ENCODE measurements at places on chromosomes 6 and 20.

DNA sequence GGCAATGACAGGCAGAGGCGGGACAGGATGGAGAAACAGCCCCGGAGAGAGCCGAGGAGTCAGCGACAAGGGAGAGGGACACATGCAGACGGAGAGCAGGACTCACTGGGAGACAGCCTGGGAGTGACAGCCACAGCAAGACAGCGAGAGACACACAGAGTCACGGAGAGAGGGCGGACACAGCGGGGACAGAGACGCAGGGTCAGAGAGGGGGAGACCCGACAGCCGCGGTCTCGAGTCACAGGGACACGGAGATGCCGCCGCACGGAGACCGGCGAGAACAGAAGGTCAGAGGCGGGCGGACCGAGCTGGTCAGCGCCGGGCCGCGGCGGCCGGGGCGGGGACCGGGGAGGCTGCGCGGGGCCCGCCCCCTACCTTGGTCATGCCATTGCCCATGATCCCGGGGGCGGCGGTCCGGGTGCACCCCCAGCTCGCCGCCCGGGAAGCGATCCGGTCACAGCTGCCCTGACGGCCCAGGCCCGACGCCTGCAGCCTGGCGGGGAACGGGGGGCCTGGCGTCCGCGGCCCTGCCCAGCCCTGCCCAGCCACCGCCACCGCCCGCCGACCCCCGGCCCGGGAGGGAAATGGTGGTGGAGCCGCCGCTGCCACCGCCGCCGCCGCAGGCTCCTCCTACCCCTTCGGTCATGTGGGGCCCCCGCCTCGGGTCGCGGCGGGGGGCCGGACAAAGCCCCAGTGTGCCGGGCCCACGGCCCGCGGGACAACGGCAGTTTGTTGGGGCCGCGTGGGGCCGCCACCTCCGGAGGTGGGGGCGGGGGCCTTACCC lies at the start of the genes DUSP15 and TTLL9:
DUSP15 (minus strand) TSS at position 586 of the 784 bp plus-strand sequence; CDS start at position 396, 190 bp downstream.
TTLL9 (plus strand) TSS at position 693 of the 784 bp plus-strand sequence. CDS start 493 bp downstream, outside the sequence.
- peak; percentile 93 for DNase-seq

DNA sequence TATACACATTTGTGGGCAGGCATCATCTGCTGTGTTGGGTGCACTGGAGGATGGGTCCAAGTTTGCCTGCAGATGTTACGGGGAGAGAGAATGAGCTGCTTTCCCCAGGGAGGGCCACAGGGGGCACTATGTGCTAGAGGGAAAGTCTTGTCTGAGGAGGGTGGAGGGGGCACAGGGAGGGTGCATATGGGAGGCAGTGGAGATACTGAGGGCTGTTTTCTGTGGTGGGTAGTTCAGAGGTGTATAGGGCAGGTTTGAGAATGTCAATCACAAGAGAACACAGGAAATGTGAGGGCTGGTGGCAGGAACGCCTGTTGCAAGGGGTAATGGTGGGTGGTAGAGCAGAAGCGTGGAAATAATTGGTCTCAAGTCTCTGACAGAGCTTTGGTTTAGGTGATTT lies 7.7 kb upstream of the PTPRA start:
- DNase-seq, result peak; percentile 77

- DNase-seq, result peak; percentile 87
Observed at GRCh38 chr20:43187476-43188233, 2.1 kb downstream of the PTPRT start.

DNA sequence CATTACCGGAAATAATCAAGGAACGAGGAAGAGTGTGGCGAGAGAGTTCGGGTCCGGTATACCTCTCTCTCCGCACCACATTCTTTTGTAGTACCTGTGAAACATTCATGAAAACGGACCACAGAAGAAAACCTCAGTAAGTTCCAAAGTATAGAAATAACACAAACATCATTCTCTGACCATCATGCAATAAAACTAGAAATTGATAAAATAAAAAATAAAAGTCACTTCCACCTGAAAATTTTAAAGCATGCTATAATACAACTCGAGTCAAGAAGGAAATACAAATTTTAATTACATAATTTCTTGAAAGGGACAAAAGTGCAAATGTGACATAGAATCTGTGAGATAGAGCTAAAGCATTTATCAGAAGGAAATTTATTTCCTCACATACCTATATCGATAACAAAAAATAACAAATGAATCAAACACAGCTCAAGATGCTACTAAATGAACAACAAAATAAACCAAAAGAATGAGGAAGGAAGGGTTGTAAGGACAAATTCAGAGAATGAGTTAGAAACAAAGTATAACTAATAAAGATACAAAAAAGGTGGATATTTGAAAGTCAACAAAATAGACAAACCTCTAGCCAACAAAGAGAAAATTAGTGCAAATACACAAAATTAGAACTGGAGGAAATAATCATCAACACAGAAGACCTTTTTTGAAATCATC lies 84.2 kb downstream of the TRIM27 start:
- no peak for DNase-seq

DNA sequence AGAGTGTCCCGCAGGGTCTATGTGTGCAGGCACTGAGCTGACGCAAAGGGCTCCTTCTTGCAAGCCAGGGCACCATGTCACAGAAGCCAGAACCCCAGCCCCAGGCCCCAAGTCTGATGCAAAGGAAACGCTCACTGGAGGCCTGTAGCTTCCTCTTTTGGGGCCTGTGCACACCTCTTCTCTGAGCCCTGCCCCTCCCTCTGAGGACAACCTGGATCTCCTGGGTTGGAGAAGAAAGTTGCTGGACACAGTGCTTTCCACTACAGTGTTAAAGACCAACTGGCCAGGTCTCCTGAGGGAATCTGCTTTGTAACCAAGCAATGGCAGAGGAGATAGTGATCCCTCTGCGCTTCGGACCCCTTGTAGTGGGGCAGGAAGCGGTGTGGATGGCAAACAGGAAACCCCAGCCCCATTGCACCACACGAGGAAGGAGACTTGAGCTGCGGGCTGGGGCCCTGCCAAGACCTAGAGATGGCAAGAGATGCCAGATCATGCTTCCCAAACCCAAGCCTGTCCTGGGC lies 90.0 kb downstream of the PRND start:
- DNase-seq, result no peak

DNA sequence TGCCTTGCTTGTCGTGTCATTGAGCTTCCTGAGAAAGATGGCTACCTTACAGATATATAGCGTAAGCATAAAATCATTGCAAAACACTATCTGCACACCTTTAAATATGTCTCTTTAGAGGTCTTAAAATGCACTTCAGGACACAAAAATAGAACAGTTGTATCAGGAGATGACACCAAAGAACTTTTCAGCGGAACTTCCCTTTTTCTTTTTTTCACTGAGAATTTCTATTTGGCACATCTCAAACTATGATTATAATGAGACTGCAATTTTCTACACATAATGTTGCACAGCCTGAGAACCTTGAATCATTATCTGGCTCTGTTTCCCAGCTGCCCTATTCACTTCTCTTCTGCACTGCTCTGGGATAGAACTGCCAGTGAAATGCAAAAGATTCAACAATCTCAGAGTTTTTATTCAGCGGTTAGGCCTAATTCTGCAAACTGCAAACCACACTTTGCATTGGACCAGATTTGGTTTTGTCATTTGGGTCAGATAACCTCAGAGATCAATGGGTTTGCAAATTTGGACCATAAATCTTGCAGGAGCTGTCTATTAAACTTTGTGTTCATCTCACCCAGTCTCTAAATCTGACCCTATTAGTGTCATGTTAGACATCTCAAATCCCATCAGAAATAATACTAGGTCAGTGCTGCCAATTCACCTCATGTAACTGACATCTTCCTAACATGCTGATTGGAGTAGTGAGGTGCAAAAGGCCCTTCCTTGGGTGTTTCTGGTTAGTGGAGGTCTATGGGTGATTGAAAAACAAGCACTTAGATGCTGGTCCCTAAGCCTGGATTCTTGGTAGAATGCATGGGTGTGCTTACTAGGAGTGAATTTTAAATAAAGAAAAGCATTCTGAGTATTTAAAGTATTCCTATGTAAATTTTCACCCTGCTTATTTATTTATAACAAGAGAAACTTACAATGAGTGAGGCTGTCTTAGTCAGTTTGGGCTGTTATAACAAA lies 382.7 kb downstream of the UTRN start:
- DNase-seq, result no peak

DNA sequence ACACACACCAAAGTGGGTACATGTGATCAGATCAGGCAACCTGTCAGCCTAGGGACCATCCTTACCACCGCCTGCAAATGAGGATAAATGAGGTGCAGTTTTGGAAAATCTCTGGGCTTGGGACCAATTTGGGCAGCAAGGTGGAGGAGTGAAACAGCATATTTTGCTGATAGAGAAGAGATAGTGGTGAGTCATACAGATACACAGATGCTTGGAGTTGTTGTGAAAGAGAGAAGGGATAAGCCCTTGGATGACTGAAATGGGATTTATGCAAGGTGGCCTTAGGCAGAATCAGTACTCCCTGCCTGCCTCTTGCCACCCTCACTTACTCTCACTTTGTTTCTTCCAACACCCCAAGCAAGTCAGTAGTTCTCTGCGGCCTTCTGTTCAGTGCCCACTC lies 34.7 kb downstream of the BMP2 start:
- DNase-seq, result no peak

All from H7 (cell line).